HepG2 (cell line): ENCODE measurements at places on chromosomes 7 and 10.

DNA sequence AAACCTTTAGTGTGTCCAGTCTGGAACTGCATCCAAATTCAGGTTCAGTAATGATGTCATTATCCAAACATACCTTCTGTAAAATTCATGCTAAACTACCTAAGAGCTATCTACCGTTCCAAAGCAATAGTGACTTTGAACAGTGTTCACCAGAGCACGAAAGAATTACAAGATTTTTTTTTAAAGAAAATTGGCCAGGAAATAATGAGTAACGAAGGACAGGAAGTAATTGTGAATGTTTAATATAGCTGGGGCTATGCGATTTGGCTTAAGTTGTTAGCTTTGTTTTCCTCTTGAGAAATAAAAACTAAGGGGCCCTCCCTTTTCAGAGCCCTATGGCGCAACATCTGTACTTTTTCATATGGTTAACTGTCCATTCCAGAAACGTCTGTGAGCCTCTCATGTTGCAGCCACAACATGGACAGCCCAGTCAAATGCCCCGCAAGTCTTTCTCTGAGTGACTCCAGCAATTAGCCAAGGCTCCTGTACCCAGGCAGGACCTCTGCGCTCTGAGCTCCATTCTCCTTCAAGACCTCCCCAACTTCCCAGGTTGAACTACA lies 694 bp upstream of the FAS start:
- no peak for DNase-seq

- DNase-seq: peak; percentile 71
Observed at GRCh38 chr10:68332259-68333057, at the start of gene PBLD. Gene PBLD, minus strand, starts transcription at chr10:68332928. Its CDS starts 26,084 bp downstream, at chr10:68306844.

DNA sequence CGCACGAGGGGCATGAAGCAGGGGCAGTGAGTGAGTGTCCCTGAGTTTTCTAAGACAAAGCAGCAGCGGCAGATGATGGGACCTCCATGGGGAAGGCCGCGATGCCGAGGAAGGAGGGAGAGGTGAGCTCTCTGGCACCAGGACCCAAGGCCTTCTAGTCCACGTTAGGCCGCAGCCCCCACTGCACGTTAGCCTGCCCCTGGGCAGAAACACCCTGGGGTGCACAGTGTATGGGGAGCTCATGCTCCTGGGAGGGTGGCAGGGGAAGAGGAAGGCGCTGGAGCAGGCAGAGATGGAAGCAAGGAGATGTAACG lies 97.3 kb upstream of the IKZF1 start:
- DNase-seq: no peak

DNA sequence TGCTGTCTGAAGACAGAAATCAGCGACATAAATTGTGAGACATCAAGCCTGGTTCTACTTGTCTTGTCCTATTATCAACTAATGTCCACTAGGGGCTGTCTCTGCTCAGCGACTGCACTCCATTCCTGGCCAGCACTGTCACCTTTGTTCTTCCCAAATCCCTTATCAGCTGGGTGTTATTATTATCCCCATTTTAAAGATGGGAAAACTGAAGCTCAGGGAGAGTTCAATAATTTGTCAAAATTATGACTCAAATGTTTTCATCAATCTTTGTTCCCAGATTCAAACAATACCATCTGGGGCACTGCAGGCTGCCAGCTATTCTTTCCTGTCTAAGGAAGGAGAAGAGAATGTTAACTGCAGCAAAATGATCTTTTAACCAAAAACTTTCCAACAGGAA lies 431.6 kb upstream of the NFE2L3 start:
- DNase-seq: no peak

GRCh38 chr10:111082102-111082975 lies 5.5 kb downstream of the ADRA2A start:
- no peak for DNase-seq

DNA sequence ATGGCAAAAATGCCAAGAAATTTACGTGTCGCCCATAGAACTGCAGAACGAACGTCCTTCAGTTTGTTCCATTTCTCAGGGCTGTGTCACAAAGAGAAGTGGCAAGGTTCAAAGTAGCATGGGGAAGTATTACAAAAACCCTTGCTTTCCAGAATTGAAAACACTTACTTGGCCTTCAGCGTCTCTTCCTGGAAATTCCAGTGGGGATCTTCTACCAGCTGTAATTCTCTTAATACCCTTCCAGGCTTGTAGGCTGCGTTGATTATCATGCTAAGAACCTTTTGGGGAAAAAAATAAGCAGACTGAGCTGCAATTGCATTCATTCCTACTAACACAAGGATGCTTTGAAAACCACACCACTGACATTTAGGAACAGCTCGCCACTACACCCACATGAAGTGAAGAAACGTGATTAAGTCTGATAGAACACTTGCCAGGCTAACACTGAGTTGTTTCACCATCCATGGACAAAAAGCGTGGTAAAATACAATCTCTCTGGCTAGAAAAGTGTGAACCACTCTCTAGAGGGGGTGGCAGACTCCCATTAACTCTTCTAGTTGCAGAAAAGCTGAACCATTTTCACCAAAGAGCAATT lies 222.3 kb downstream of the SFMBT2 start:
- DNase-seq: no peak

GRCh38 chr10:44878706-44879530 lies 32.2 kb upstream of the TMEM72 start:
- peak; percentile 49 for DNase-seq

DNA sequence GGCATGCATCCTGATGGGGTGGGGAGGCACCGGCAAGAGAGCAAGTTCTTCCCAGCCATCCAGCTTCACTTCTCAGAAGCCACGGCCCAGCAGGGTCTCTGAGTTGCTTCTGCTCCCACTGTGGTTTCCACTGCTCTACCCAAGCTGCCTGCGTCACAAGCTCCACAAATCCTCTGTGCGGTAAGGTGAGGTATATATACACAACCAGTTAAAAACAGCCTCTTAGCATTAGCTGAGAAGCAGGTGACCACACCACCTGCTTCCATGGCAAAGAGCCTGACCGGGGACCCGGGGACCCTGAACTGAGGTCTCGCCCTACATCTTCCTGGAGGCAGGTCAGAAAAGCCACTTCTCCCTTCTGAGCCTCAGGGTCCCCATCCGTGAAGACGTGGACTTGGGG lies 46.9 kb upstream of the NPFFR1 start:
- DNase-seq: no peak

- no peak for DNase-seq
Observed at GRCh38 chr10:109906316-109906715, 17.0 kb downstream of the XPNPEP1 start.

- no peak for DNase-seq
Observed at GRCh38 chr7:94005753-94006152, 1.6 kb upstream of the BET1 start.

DNA sequence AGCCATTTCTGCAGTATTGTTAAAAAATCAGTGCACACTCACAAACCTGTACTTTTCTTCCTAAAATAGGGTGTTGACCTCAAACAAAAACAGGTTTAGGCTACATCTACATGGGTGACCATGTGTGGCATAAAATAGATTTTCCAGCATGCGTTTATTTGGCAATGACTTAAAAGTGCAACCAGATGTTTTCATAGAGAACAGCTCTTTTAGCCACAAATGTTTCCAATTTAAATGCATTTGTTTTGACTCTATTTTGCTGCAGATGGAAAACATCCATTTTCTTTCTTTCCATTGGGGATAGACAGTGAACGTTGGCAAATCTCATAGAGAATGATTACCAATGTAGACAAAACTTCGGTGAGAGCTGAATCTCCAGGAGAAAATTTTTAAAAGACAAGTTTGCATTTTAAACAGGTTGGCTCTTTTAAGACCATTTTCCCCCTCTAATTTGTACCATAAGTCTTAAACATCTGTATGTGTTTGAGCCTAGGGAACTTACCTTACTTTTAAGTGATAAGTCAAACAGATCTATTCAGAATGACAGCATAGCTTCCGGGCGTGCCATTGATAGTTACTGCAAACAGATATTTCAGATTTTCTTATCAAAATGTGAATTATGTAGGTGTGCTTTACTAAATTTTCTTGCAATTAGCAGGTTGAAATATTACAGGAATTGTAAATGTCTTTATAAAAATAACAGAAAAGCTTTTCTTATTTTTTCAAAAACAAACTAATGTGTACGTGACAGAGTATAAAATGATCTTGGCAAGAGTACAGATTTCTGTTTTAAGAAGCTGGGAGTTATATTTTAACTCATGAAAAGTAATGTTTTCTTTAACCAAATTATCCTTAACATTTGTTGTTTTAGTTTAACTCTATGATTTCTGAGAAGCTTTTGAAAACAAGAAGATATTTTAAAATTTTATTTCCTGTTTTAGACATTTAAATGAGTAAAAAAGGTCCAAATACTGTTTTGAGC lies 144.9 kb downstream of the HGF start:
- no peak for DNase-seq

- no peak for DNase-seq
Observed at GRCh38 chr7:94012746-94013145, 8.6 kb upstream of the BET1 start.

- no peak for DNase-seq
Observed at GRCh38 chr10:69640196-69640980, 10.3 kb downstream of the FAM241B start.

GRCh38 chr10:116691635-116692034 lies 50.7 kb downstream of the HSPA12A start:
- DNase-seq: no peak
